Esophagus muscularis mucosa (tissue), 4 donors: ENCODE measurements at places on chromosomes 16 and 17. TPM values are rescaled to one million over a fixed set of nuclear protein-coding genes. Genes with fewer than 3 reads are reported as not detected.

DNA sequence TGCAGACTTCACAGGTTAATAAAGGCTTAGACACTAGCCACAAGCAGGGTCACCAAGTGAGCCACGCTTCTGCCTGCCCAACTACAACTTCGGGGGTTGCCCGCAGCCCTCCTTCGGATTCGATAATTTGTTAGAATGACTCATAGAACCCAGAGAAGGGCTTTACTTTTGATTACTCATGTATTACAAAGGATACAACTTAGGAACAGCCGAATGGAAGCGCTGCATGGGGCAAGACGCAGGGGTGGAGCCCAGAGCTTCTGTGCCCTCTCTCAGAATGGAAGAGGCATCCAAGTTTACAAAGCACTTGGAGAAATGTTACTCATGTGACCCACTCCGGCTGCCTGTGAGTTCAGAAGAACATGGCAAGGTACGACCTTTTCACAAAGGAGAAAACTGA lies 7.5 kb upstream of the CDH5 start:
- no peak for DNase-seq
- H3K4me3 ChIP-seq = no peak overlapping the region
- no peaks in the 10 kb centered on the region for H3K36me3 ChIP-seq
- peak overlapping the region; percentile 66 for H3K27ac ChIP-seq
- H3K27me3 ChIP-seq = no peaks in the 10 kb centered on the region
- peaks cover 50% of the 10 kb centered on the region for H3K4me1 ChIP-seq

- no peaks in the 10 kb centered on the region for H3K27me3 ChIP-seq
- no peak for DNase-seq
- H3K27ac ChIP-seq = peak overlapping the region; percentile 72
- H3K36me3 ChIP-seq = no peaks in the 10 kb centered on the region
Observed at GRCh38 chr17:29616300-29617048, 6.2 kb downstream of the CORO6 start.

DNA sequence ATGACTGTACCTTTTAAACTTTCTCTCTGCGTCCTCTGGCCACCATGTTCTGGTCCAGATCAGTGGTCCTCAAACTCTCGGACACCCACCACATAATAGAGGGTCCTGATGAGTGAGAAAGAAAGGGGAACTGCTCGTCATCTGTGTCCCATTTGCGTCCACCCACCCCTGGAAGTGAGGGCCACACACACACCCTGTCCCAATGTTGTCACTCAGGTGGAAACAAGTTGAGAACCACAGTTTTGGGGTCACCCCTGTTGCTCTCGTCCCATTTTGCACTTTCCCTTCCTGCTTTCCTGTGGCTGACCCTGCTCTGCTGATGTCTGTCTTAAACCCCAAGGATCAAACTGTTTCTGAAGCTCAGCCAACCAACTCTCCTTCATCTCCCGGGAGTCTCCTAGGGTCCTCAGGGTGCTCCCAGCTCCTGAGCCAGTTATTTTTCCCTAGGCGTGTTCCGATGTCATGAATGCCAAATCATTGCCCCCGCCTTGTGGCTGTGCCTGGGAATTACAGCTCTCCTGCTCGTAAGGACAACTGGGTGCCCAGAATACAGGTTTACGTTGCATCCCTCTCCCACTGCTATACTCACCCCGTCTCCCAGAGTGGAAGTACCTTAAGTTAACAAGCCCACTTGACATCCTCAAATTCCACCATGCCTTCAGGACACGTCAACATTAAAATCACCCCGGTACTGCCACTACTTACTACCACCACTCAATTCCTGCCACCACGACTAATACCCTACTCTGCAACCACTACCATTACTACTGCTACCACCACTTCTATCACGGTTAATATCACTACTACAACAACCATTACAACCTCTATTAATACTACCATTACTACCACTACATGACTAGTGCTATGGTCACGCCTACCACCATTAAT lies 26.0 kb upstream of the HNF1B start:
- no peak overlapping the region for H3K27ac ChIP-seq
- H3K27me3 ChIP-seq = no peaks in the 10 kb centered on the region

The CLEC18C gene
- 0.58 TPM for total RNA-seq

GRCh38 chr16:14362774-14363371 lies 267.2 kb downstream of the PARN start:
- peak overlapping the region; percentile 45 for H3K4me3 ChIP-seq
- no peaks in the 10 kb centered on the region for H3K4me1 ChIP-seq
- DNase-seq = no peak
- no peaks in the 10 kb centered on the region for H3K27me3 ChIP-seq
- H3K27ac ChIP-seq = peak overlapping the region; percentile 77

DNA sequence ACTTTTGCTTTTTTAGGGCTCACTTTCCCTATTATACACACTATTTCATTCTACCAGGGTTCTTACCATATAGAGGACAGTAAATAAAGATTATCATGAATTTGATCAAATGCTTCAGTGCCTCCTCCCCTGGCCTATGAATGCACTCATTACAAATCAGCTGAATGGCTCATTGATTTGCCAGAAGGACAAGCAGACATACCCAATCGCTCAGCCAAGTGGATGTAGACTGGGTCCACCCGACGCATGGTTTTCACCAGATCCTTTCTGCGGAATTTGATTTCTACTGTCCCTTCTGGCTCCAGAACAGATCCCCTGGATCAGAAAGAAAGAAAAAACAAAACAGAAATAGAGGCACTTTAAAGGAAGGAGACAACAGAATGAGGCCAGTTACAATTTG lies 162.6 kb downstream of the AATF start:
- no peak for DNase-seq
- peaks cover 7% of the 10 kb centered on the region for H3K36me3 ChIP-seq
- H3K4me3 ChIP-seq = no peak overlapping the region
- H3K27me3 ChIP-seq = no peaks in the 10 kb centered on the region
- H3K4me1 ChIP-seq = peaks cover 10% of the 10 kb centered on the region
- H3K27ac ChIP-seq = no peak overlapping the region

DNA sequence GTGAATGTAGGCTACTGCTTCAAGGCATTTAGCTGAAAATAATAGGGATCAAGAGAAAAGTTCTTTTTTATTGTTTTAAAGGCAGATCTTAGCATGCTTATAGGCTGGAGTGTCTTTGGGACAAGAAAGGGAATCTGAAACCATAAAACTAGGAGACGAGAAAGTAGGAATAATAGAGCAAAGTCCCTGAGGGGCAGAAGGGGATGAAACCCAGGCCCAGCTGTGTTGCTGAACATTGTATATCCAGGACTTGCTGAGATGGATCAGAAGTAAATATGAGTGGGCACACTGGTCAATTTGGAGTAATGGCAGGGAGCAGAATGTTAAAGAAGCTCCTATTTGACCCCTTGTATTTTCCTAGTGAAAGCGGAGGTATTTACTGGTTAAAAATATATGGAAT lies 9.3 kb downstream of the ZNF689 start:
- H3K4me1 ChIP-seq = peaks cover 8% of the 10 kb centered on the region
- no peak overlapping the region for H3K27ac ChIP-seq

GRCh38 chr17:73419881-73420280 lies 108.1 kb upstream of the CDC42EP4 start:
- no peak overlapping the region for H3K27ac ChIP-seq
- no peak for DNase-seq
- H3K4me1 ChIP-seq = peaks cover 9% of the 10 kb centered on the region
- no peak overlapping the region for H3K4me3 ChIP-seq
- no peaks in the 10 kb centered on the region for H3K27me3 ChIP-seq

GRCh38 chr17:27895940-27896535 lies 2.9 kb upstream of the LYRM9 start:
- H3K27me3 ChIP-seq = no peaks in the 10 kb centered on the region
- no peak overlapping the region for H3K27ac ChIP-seq
- DNase-seq = no peak
- H3K4me1 ChIP-seq = peaks cover 20% of the 10 kb centered on the region
- H3K4me3 ChIP-seq = no peak overlapping the region

DNA sequence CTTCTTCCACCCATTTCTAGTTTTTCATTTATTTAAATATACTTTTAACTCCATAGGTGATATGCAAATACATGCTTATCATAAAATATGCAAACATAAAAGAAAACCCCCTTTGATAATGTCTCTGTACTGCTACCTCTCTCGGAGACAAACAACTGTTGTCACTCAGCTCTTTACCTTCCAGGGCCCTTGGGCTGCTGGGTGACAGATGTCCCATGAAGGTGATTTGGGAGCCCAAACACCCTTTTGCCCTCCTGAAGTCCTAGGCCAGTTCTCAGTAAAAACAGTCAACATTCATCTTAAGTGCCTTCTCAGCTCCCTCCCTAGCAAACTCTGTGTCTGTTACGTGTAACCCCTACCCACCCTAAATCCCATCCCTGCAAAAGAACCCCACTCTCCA lies 37.5 kb downstream of the CHD9 start:
- no peaks in the 10 kb centered on the region for H3K27me3 ChIP-seq
- peak overlapping the region; percentile 83 for H3K27ac ChIP-seq
- H3K4me3 ChIP-seq = no peak overlapping the region
- H3K4me1 ChIP-seq = peaks cover 63% of the 10 kb centered on the region
- H3K36me3 ChIP-seq = no peaks in the 10 kb centered on the region

The LYRM9 gene
- total RNA-seq = 5.0 TPM
